SHP77 treated with DMSO at 0.1 percent for 48 hours (cell line): ENCODE measurements at places on chromosomes 5 and 9.

GRCh38 chr9:76438841-76439588 is 20.0 kb upstream of the GCNT1 start:
- no peak for DNase-seq

- DNase-seq, result no peak
Measured at GRCh38 chr9:441126-441525, 226.5 kb downstream of the DOCK8 start.

DNA sequence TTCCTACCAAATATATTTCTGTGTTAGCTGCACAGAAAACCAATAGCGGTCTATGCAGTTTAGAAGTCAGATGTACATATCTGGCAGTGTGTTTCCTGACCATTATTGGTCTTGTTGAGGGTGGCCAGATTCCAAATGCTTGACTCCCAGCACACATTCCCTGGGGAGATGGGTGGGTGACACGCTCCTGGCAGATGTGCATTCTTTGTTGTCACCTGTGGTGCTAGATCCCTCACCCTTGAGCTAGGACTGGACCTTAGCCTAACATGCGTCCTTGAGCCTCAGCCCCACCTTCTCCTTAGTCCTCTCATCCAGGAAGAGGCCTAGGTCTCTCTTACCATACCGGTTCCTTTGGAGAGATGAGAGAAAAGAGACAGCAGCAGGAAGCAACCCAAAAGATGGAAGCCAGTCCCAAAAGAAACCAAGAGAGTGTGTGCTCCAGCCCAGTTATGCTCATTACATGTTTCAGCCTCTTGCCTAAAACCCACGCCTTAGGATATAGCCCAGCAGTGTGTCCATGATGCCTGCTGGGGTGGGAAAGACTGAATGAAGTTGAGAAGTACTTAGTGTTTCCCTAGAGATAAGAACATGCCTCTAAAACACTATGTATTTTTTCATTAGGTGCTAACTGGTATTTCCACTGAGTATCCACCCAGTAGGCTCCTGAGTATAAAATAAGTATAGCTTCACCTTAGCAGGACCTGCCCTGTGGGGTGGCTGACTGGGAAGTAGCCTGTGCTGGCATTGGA is 116.7 kb downstream of the PDE8B start:
- DNase-seq, result no peak

- no peak for DNase-seq
Measured at GRCh38 chr9:23343226-23343625, 482.8 kb downstream of the ELAVL2 start.

GRCh38 chr9:110954822-110955291 is 83.4 kb downstream of the LPAR1 start:
- no peak for DNase-seq

GRCh38 chr9:88534456-88535225 is at the start of gene NXNL2:
Gene NXNL2, plus strand, starts transcription at chr9:88535178. Its CDS starts 257 bp downstream, at chr9:88535435.
- DNase-seq, result no peak

DNA sequence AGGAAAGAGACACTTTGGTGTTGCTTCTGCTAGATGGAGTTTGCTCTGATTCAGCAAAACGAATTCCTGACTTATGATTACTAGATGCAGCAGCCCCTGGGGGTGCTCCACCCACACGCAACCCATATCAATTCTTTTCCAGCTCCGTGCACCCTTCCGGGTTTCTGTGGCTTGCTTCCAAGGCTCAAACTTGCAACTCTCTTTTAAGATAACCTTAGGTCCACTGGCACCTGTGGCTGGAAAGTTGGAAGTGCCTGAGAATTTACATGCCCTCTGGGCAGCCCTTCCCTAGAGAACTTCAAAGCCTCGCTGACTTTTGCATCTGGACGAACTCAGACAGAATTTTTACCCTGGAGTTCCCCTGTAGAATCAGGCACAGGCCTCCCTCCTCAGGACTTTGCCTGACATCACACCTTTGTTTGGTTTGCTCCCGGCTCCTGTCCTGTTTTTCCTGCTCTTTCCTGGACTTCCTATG is 224.9 kb downstream of the SNX18 start:
- DNase-seq, result no peak

GRCh38 chr9:91162784-91163443 is 198.8 kb downstream of the AUH start:
- DNase-seq, result no peak

GRCh38 chr5:132102101-132102701 is 28.6 kb downstream of the CSF2 start:
- no peak for DNase-seq

- DNase-seq, result no peak
Measured at GRCh38 chr5:57650360-57651069, 167.9 kb upstream of the ACTBL2 start.

- no peak for DNase-seq
Measured at GRCh38 chr5:78587775-78588291, 60.7 kb downstream of the LHFPL2 start.

DNA sequence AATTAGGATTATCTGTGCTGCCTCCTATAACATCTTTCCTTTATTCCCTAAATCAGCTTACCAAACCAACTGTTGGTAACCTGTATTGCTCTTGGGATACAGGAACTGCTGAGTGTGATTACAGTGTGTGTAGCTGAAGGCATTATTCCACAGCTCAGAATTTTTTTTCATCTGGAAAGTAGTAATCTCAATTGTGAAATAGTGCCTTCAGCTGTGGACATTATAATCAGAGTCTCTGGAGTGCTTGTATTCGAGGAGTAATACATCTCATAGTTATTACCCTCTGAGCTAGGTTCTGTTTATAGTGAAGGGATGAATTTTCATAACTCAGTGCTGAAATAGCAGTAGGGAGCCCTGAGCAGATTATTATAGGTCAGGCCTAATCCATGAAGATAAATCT is 199.5 kb downstream of the MAST4 start:
- DNase-seq, result no peak

DNA sequence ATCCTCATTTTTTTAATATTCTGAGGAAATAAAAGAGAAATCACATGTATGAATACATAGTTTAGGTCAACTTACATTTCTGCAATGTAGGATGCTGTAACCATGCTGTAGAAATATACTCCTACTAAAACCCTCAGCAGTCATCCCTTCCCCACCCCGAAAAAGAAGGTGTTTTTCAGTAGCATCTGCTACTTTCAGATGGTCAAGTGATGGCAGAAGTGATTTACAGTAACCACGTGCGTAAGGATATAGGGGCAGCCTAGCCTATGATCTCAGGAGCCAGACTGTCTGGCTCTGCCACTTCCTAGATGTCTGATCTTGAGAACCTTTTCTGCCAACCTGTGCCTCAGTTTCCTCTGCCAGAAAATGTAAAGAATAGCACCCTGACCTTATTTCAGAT is 26.0 kb upstream of the SYK start:
- DNase-seq, result no peak

DNA sequence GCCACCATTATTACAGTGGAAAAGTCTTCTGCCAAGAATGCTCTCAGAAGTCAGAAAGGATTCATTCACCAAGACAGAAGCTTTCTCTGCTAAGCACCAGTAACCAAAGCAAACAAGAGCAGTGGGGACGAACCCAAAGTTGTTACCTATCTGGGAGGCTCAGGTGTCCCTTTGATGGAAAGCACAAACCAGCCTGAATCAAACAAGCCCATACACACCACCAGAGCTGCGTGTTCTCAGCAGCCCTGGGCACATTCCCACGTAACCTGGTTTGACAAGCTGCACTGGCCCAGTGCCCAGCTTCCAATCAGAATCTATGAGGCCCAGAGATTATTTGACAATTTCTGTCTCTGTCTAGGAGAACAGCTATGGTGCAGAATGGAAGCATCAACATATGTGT is 252.6 kb downstream of the ACTL7B start:
- no peak for DNase-seq

- no peak for DNase-seq
Measured at GRCh38 chr5:35617060-35617434, 616 bp upstream of the SPEF2 start.

GRCh38 chr5:176473335-176474006 is 25.3 kb downstream of the FAF2 start:
- DNase-seq, result no peak

- DNase-seq, result no peak
Measured at GRCh38 chr5:145324767-145325479, 510.2 kb downstream of the PRELID2 start.

GRCh38 chr9:11326231-11326630 is 713.4 kb upstream of the PTPRD start:
- DNase-seq, result no peak

GRCh38 chr5:88542786-88543185 is 274.1 kb upstream of the TMEM161B start:
- DNase-seq, result no peak

GRCh38 chr9:86659413-86660046 is 287.8 kb downstream of the GAS1 start:
- no peak for DNase-seq

DNA sequence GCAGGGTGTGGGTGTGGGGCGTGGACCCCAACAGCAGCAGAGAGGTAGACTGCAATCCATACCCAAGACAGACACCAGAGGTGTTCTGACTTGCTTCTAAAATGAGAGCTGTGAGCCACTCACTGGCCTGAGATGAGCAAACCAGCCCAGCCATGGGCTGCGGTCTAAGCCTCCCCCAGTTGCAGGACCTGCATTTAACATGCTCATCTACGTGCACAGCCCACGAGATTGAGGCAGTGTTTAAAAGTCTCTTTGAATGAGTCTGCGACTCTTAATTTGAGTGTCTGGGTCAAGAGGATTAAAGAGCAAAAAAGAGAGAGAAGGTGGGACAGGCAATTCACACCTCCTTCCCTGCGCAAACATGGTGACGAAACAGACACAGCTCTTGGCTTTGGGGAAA is 5.9 kb downstream of the SURF4 start:
- no peak for DNase-seq

GRCh38 chr5:111227801-111228200 is 3.6 kb downstream of the CAMK4 start:
- DNase-seq, result no peak

GRCh38 chr5:106675687-106676086 is 995.0 kb downstream of the EFNA5 start:
- DNase-seq, result no peak

- DNase-seq, result no peak
Measured at GRCh38 chr5:6260846-6261245, 117.5 kb downstream of the MED10 start.

DNA sequence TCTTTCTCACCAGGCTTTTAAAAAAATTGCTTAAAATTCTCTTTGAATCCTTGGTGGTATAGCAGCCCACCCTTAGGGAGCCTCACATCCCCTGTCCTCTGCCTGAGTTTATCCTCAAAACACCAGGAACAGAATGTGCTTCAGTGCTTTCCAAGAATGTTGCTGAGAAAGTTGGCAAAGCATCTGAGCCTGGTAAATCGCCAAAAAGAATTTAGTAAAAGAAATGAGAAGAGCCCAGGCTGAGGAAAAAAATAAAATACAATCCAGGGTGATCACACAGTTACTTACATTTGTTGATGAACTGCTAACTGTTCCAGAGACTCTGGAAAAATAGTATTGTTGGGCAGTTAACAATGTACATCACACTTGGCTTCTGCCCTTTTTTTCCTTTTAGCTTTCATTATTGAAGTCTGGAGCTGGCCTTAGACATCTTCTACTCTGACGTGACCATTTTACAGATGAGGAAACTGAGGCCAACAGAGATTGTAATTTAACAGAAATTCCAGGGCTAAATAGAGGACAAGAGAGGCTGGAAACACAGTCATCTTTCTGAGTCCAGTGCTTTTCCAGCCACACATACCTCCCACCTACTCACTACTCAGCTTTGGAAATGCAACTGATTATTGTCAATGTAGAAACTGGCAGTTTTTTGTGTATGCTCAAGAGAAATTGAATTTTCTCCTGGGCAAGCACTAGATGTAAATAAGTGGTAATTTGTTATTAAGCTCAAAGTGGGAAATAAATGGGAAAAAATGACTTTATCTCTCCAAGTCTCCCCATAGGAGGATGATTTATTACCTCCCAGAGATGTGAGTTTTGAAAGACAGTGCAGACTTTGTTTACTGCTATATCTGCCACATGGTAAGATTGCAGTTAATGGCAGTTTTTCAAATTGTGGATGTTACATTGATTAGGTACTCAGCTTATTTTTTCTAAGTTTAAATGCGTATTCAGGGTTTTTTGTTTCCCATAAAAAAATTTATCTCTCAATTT is 86.7 kb upstream of the ALDH1A1 start:
- no peak for DNase-seq

GRCh38 chr9:5110867-5111681 is 74.4 kb downstream of the INSL6 start:
- no peak for DNase-seq
